Activated naive CD8-positive, alpha-beta T cell treated with anti-CD3 and anti-CD28 coated beads, Interleukin-2, amount 10 ng/mL, durations not matched to agents 7 days and 5 days (primary cell): ENCODE measurements at places on chromosomes 2 and 18. TPM values are rescaled to one million over a fixed set of nuclear protein-coding genes. Genes with fewer than 3 reads are reported as not detected.

TTC39C gene
- 95.1 TPM for total RNA-seq

HOXD10 gene
- total RNA-seq = not detected

NDC80 gene
- total RNA-seq = 66.0 TPM

DSC2 gene
- total RNA-seq = not detected

PRKAG3 gene
- total RNA-seq = not detected

RAD51AP2 gene
- total RNA-seq = not detected

TMBIM1 gene
- total RNA-seq = 71.5 TPM

USP40 gene
- total RNA-seq = 11.5 TPM

SLC4A3 gene
- not detected for total RNA-seq

FAM110C gene
- 0.68 TPM for total RNA-seq

MEP1B gene
- not detected for total RNA-seq

LAMA3 gene
- 0.14 TPM for total RNA-seq

SH3BP4 gene
- 0.17 TPM for total RNA-seq

ELMOD3 gene
- 23.1 TPM for total RNA-seq

GAD1 gene
- total RNA-seq = 1.6 TPM

GALR1 gene
- total RNA-seq = not detected

LAMA1 gene
- not detected for total RNA-seq

CTNNA2 gene
- total RNA-seq = not detected

ACTR1B gene
- total RNA-seq = 98.7 TPM

UGT1A3 gene
- not detected for total RNA-seq

TIMM21 gene
- 27.3 TPM for total RNA-seq

UGT1A5 gene
- not detected for total RNA-seq

SFTPB gene
- total RNA-seq = not detected

DRC1 gene
- total RNA-seq = not detected

MARCO gene
- total RNA-seq = 0.26 TPM

HOXD8 gene
- not detected for total RNA-seq

NDUFS1 gene
- 66.1 TPM for total RNA-seq

ATP6V1C2 gene
- total RNA-seq = not detected

PLCL1 gene
- total RNA-seq = 1.3 TPM

TAF4B gene
- total RNA-seq = 7.3 TPM

CDH20 gene
- total RNA-seq = 0.17 TPM

FAM136A gene
- total RNA-seq = 34.8 TPM

ASPRV1 gene
- 1.2 TPM for total RNA-seq

DYSF gene
- total RNA-seq = 6.3 TPM

GREB1L gene
- total RNA-seq = not detected

LYG1 gene
- 2.5 TPM for total RNA-seq

TTN gene
- 13.5 TPM for total RNA-seq

FN1 gene
- 0.71 TPM for total RNA-seq

HNMT gene
- 0.57 TPM for total RNA-seq

ELAC1 gene
- 9.6 TPM for total RNA-seq

FAHD2A gene
- 38.2 TPM for total RNA-seq

ALPG gene
- total RNA-seq = not detected

SERPINB10 gene
- not detected for total RNA-seq

RAB6D gene
- total RNA-seq = not detected

WDR43 gene
- 50.3 TPM for total RNA-seq

GULP1 gene
- not detected for total RNA-seq

FHOD3 gene
- total RNA-seq = not detected

SERPINB4 gene
- total RNA-seq = not detected

TYMS gene
- 306 TPM for total RNA-seq

LINC00305 gene
- total RNA-seq = not detected

CHRNG gene
- total RNA-seq = not detected

MRPS5 gene
- total RNA-seq = 75.2 TPM

CHST10 gene
- 6.4 TPM for total RNA-seq
